ENCODE measurements at places on chromosomes 7 and 10.

- no peak for DNase-seq
These were observed 961.0 kb downstream of the GATA3 start for GRCh38 chr10:9015447-9015846.

DNA sequence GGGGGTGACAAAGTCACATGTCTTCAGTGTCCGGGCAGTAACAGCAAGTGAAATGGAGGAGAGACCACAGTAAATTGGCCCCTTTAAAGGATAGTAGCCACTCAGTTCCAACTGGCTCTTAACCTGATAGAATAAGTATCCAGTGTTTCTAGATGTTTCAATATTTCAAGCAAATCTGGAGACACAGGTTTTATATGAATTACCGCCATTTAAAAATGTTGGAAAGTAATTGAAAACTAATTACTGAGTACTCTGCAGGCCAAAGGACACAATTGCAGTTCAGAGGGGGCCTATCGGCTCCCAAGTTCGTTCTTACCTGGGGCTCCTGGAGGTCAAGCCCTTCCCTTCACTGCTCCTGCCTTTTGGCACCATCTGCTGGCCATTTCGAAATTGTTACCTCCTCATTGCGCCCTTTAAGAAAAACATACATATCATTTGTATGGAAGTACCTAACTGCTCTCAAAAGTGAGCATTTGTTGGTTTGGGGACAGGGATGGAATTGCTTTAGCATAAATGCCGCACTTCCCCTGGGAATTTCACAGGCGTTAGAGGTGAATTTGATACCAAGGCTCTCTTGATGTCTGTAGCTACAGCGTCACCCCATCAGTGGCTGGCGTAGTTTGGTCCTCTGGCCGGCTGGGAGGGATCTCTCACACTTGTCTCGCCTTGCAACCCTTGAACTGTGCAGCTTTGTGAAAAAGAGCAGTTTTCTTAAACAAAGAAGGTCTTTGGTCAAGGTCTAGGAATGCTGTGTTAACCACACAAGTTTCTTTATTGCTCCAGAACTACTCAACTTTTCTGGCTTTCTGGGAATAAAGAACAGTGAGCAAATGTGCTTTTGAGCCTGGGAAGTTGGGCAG is 220.0 kb downstream of the ARHGAP21 start:
- DNase-seq: peak; percentile 66

- no peak for DNase-seq
These were observed 20.0 kb downstream of the UNC5B start for GRCh38 chr10:71232089-71232998.

DNA sequence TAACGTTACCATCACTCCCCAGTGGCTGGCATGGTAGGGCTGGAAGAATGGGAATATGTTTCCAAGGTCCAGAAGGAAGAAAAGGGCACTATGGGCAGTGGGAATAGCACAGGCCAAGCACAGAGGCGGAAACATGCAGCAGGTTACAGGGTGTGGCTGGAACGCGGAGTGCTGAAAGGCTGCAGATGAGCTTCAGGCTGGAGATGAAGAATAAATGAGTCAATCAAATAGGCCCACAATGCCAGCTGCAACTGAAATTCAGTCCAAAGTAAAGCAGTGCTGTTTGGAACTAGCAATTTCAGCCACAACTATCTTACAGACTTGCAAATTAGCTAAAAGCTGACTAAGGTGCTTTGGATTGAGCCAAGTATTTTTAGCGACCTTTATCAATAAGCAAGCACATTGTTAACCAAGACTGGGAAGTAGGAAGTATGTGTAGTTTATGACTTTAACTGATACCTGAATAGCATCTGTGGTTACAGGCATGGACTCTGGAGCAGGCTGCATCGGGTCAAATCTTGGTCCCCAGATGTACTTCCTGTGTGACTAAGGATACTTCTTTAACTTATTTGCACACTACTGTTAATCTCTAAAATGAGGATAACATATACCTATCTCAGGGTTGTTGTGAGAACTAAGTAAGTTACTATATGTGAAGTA is 77.5 kb upstream of the CTTNBP2 start:
- no peak for DNase-seq

DNA sequence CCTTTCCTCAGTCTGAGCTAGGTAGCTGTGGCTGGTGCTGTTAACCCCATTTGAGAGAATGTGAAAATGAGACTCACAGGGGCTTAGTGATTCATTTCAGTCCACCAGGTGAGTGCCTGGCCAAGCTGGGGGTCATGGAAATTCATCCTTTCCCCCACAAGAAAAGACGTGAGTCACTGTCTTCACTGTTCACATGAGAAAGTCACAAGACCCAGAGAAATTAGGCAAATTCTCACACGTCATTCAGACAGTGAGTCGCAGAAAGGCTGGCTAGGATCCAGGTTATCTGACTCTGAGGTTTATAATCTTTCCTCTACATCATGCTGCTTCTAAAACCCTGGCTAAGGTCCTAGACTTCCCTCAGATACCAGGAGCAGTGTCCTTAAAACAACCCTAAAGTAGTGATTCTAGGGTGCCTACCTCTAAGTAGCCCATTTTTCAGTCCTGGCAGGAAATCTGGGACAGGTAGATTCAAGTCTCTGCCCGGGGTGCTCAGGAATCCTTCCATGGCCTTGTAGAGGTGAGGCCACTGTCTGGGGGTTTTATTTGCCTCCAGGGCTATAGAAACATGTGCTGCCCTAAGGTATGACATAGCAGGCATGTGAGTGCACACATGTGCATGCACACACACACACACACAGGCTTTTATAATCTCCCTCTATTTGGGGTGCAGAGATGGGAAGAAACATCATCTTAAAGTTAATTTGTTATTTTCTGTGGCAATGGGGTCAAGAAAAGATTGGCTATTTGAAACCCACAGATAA is 427.9 kb upstream of the CELF2 start:
- DNase-seq: no peak

GRCh38 chr7:77202481-77202976 is 2.9 kb upstream of the FGL2 start:
- no peak for DNase-seq

DNA sequence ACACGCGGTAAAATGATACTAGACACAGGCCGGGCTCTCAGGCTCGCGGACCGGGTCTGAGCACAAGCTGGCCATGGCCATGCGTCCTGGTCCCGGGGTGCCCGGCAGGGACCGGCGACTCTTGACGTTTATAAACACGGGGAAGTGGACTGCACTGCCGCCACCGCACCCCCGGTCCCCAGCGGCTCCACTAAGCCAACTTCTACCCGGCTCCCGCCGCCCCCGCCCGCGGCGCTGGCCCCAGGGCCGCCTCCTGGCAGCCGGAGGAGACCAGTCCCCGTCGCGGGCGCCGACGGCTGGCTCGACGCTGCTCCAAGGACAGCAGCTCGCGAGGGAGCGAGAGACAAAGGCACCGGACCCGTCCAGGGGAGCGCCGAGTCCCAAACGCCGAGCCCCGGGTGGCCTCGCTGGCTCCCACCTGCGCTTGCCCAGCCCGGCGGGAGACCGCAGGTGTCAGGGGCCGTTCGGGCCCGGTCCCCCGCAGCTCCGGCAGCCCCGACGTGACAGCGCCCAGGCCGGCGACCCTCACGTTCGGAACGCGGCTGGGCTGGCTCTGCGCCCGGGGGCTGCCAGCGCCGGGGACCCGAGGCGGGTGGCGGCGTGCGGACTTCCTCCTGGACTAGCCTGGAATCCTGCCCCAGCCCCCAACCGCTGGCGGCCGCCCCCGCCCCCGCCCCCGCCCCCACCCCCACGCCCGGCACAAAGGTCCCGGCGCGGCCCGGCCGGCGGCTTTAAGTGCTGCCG is 517 bp downstream of the ITGB1 start:
- peak; percentile 71 for DNase-seq

DNA sequence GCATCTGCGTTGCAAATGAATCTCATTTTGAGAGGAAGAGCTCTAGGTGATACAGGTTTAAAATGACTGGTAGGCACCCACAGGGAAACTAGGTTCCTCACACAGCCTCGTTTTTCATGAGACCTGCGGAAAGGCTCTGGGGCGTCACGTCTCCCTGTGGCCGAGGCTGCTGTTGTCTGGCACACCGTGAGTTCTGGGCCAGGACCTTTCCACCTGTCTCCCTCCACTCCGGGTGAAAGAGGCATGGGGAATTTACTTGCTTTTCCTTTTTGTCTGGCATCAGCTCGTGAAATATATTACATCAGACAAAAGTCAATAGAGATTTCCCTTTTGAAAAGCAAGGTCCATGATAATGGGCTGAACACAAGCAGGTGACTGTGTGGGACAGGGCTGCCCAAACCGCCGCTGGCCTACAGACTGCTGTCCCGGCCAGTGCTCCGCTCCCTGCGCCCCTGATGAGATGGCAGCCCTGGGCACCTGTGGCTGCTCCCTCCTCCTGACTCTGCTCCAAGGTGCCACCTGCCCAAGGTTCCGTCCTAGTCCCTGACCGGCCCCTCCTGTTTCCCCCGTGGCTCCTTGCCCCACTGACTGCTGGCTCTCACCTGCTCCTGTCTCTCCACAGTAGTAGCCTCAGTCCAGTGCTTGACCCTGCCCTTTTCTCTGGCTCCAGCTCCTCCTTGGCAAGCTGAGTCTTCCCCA is 109.6 kb downstream of the NKX6-2 start:
- DNase-seq: no peak

- DNase-seq: no peak
These were observed 917.4 kb upstream of the POT1 start for GRCh38 chr7:125847055-125847454.

DNA sequence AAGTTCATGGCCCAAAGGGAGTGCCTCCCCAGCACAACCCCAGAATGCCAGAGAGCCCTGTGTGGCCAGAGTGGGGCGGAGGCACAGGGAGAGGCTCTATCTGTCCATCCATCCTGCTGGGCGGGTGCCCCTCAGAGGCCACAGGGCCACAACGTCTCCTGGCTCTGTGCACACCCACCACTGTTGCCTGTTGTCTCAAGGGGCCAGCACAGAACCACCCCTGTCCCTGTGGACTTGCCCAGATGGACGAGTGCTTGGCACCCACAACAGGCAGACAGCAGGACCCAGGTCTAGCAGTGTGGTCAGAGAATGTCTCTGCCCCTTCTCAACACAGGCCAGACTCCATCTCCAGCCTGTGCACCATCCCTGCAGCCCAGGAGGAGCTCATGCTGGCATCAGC is 92.8 kb downstream of the PAXIP1 start:
- DNase-seq: no peak

GRCh38 chr10:43229208-43230061 is 37.4 kb downstream of the RASGEF1A start:
- DNase-seq: no peak

DNA sequence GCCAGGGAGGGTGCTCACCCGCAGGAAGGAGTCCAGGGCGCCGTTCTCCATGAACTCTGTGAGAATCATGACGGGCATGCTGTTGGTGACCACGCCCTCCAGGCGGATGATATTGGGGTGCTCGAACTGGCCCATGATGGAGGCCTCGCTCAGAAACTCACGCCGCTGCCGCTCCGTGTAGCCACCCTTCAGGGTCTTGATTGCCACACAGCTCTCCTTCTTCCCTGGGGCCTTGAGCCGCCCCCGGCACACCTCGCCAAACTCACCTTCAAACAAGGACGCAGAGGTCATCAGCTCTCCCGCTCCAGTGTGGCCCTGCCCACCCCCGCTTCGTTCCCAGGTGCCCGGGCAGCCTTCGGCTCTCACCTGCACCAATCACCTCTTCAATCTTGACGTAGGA is 14.6 kb downstream of the EPHB4 start:
- no peak for DNase-seq

DNA sequence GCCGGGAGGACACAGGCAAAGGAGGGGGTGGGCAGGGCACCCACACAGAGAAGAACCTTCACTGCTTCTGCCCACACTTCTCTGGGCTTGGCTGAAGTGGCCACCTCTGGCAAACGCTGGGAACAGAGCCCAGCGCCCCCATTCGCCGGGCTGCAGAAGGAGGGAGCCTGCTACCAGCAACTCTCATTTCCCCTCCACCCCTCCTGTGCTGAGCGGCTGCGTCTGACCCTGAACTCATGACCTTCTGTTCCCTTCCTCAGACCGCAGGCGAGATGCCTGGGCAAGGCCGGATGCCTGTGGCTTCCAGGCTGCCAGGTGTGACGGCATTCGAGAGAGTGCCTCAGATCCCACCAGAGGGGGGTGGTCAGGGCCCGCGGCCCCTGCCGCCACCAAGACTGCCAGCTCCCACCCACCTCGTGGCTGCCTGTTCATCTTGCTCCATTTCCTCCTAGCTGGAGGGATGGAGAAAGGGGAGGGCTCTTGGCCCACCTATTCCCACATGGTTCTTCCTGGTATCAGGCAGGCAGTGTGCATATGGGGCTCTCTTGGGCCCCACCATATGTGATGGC is 19.8 kb downstream of the DNAJB12 start:
- DNase-seq: no peak

GRCh38 chr7:132216847-132217525 is 359.3 kb downstream of the PLXNA4 start:
- no peak for DNase-seq

GRCh38 chr10:122853665-122854313 is 8.1 kb upstream of the CUZD1 start:
- DNase-seq: no peak

GRCh38 chr10:70940834-70941568 is 52.6 kb upstream of the PCBD1 start:
- DNase-seq: no peak

GRCh38 chr7:121752706-121753105 is 120.3 kb upstream of the PTPRZ1 start:
- DNase-seq: peak; percentile 6

DNA sequence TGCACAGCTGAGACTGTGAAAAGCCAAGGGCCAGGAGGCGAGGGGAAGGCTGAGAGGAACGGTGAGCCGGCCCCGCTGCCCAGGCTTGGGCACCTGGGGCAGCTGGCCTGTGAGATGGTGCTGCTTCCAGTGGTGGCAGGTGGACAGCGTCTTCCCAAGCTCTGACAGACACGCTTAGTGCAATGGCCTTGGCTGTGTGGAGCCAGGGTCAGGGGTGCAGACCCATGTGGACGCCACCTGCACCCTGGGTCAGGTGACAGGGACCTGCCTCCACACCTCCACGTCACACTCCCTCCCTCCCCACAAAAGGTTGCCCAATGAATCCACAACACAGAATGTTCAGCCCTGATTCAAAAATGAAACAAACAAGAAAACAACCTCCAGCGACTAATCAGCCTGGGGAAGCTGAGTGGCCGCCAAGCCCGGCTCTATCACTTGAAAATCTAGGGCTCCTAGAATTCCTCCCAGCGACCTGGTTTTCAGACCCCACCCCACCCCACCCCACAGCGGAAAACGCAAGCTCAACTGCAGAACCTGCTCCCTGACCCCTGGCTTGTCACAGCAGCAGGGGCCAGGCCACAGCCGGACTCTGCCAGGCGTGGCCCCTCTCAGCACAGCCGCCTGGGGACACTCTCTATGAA is 54.3 kb downstream of the PRKAG2 start:
- no peak for DNase-seq

DNA sequence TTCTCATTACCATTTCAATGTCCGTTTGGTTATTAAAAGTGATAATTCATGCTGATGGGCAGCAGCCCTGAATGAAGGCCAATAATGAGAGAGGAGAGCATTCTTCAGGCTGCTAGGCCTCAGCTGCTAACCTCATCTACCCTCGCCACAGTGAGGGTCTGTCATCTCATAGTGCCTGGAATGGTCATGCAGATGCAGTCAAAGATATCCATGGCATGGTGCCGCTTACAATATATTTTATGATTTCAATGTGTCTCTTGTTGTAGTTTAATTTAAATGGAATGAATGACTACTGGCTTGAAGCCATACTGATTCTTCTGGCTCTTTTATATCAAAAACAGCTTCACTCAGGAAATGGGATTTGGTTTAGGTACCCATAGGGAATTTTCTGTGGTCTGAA is 126.9 kb downstream of the SLC16A9 start:
- DNase-seq: no peak

- no peak for DNase-seq
These were observed 50.2 kb downstream of the DOCK1 start for GRCh38 chr10:126955396-126955795.
